Thyroid gland (tissue), 4 donors: ENCODE measurements at places on chromosomes 5 and 9. TPM values are rescaled to one million over a fixed set of nuclear protein-coding genes. Genes with fewer than 3 reads are reported as not detected.

GRCh38 chr5:135986891-135987401 is 32.2 kb upstream of the LECT2 start:
- no peak overlapping the region for H3K4me3 ChIP-seq
- no peak overlapping the region for H3K27ac ChIP-seq
- H3K27me3 ChIP-seq = no peaks in the 10 kb centered on the region
- no peaks in the 10 kb centered on the region for H3K4me1 ChIP-seq
- DNase-seq = no peak

- no peak for DNase-seq
- no peaks in the 10 kb centered on the region for H3K27me3 ChIP-seq
- no peaks in the 10 kb centered on the region for H3K4me1 ChIP-seq
- no peak overlapping the region for H3K4me3 ChIP-seq
- H3K27ac ChIP-seq = no peak overlapping the region
- H3K36me3 ChIP-seq = no peaks in the 10 kb centered on the region
Measured at GRCh38 chr5:33611877-33612276, 171.1 kb downstream of the TARS1 start.

GRCh38 chr5:149837680-149838269 is 106.8 kb downstream of the PDE6A start:
- no peak overlapping the region for H3K27ac ChIP-seq
- no peaks in the 10 kb centered on the region for H3K36me3 ChIP-seq
- DNase-seq = peak; percentile 33
- H3K27me3 ChIP-seq = no peaks in the 10 kb centered on the region

DNA sequence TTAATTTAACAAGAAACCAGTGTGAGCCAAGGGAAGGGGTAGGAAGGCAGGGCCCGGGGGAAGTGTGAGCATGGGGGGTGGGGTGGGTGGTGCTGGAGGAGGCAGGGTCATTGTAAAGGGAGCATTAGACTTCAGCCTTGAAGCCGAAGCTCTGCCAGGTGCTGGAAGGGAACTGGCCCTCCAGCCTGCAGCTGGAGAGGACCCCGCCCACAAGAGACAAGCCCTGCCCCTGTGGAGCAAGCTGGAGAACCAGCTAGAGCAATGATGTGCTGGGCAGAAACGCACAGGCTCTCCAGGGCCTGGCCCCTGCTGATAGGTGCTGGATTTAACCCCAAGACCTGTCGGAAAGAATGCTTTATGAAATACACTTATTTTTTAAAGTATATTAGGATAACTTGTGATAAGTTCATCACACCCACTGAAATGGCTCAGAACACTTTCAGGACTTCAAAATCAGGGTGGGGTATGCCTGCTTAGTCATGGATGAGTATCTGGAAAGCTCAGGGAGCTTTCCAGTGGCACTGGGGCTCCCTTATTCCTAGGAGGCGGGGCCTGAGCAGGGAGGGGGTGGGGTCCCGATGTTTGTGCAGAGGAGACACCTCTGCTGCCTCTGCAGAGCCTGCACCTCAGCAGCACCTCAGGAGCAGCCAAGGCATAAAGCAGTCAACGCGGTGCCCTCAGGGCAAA is 27.1 kb downstream of the UBE2QL1 start:
- H3K27ac ChIP-seq = no peak overlapping the region
- H3K27me3 ChIP-seq = no peaks in the 10 kb centered on the region
- DNase-seq = no peak
- no peaks in the 10 kb centered on the region for H3K4me1 ChIP-seq
- H3K4me3 ChIP-seq = no peak overlapping the region

DNA sequence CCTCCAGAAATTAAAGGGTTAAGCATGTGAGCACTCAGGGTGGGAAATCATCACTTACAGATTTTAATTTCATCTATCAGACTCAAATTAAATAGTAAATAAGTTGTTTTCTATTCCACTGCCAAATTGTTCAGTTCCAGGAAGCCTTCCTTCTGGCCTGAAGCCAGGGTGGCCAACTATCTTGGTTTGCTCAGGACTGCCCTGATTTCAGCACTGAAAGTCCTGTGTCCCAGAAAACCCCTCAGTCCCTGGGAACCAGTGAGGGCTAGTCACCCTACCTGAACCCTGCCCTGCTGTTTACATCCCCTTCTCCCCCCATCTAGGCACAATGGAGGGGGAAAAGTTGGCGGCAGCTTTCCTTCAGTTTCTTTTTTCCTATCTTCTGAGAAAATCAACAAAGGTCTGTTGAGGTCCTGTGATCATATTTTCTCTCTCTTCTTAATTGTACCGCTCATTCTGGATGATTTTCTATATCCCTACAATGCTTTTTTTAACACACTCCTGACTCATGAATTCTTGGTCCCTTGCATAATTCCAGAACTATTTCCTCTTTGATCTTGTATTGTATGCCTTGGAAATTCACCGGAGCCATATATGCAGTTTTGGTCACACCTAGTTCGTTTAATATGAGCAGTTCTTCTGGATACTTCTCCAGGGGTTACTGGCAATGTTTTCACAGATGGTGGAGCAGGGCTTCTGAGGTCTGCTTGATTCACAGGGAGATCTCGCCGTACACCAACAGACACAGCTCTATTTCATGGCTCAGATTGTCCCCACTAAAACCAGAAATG is 103.8 kb downstream of the MAP1B start:
- H3K4me3 ChIP-seq = no peak overlapping the region
- DNase-seq = peak; percentile 26
- no peaks in the 10 kb centered on the region for H3K4me1 ChIP-seq
- peak overlapping the region; percentile 61 for H3K27ac ChIP-seq

- no peaks in the 10 kb centered on the region for H3K4me1 ChIP-seq
- no peaks in the 10 kb centered on the region for H3K36me3 ChIP-seq
- no peaks in the 10 kb centered on the region for H3K27me3 ChIP-seq
- no peak overlapping the region for H3K4me3 ChIP-seq
- DNase-seq = no peak
Measured at GRCh38 chr9:137470785-137471184, 11.7 kb upstream of the NSMF start.

DNA sequence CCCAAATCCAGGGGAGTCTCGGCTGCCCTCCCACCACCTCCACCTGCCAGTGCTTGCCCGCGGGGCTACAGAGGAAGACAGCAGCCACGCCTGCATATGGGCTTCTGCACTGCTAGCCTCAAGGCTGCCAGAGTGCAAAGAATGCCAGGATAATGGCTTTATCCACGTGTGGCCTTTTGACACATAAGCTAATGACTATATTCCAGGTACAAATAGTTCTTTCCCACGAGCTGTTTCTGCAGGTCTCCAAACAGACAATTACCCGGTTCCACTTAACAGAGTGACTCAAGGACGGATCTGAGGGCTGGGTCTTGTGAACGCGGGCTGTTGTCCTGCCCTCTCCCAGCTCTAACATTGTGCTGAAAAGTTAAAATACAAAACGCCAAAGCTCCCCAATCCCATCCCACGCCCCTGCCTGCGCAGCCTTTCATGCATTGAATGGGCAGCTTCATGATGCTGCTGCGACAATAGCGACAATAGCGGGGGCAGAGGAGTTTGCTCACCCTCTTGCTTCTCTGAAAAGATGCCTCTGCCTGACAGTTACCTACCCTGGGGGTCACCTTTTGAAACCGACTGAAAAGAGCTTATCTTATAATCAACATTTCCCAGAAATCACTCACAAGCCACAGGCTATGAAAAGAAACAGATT is 39.1 kb upstream of the MSH3 start:
- H3K4me3 ChIP-seq = no peak overlapping the region
- DNase-seq = no peak
- H3K27ac ChIP-seq = no peak overlapping the region
- no peaks in the 10 kb centered on the region for H3K36me3 ChIP-seq
- no peaks in the 10 kb centered on the region for H3K27me3 ChIP-seq

GRCh38 chr9:2576631-2577030 is 45.0 kb upstream of the VLDLR start:
- no peak for DNase-seq
- no peak overlapping the region for H3K27ac ChIP-seq
- H3K4me3 ChIP-seq = no peak overlapping the region
- peaks cover under 1% of the 10 kb centered on the region for H3K4me1 ChIP-seq
- no peaks in the 10 kb centered on the region for H3K36me3 ChIP-seq
- H3K27me3 ChIP-seq = no peaks in the 10 kb centered on the region

- H3K4me1 ChIP-seq = no peaks in the 10 kb centered on the region
- DNase-seq = no peak
- H3K27ac ChIP-seq = no peak overlapping the region
- H3K36me3 ChIP-seq = no peaks in the 10 kb centered on the region
- no peak overlapping the region for H3K4me3 ChIP-seq
Measured at GRCh38 chr9:7315746-7316145, 483.8 kb downstream of the DMAC1 start.

- peak; percentile 87 for DNase-seq
- peak overlapping the region; percentile 66 for H3K27ac ChIP-seq
- peaks cover 15% of the 10 kb centered on the region for H3K4me1 ChIP-seq
- no peaks in the 10 kb centered on the region for H3K36me3 ChIP-seq
- H3K27me3 ChIP-seq = no peaks in the 10 kb centered on the region
Measured at GRCh38 chr9:130689937-130690700, 3.5 kb upstream of the EXOSC2 start.

DNA sequence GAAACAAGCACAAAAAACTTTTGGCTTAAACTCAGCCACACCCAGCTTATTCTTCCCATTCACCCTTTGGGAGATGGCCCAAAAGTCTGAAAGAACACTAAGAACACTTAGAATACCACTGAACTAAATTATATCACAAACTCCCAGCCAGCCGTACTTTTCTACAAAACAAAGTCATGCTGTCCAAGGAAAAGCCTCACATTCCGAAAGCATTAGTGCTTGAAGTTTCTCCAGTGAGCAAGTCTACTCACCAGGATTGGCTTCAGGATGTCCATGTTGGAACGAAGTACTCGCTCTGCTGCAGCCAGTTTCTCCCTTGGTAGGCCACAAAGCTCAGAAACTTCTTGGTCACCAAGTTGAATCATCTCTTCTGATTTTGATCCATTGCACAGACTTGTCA is 69.7 kb downstream of the ABCA1 start:
- H3K36me3 ChIP-seq = no peaks in the 10 kb centered on the region
- peak; percentile 45 for DNase-seq
- no peaks in the 10 kb centered on the region for H3K27me3 ChIP-seq

- H3K36me3 ChIP-seq = no peaks in the 10 kb centered on the region
- H3K4me1 ChIP-seq = no peaks in the 10 kb centered on the region
- no peak overlapping the region for H3K4me3 ChIP-seq
- no peak for DNase-seq
Measured at GRCh38 chr9:91028166-91028827, 226.7 kb downstream of the SYK start.

- no peaks in the 10 kb centered on the region for H3K36me3 ChIP-seq
- no peaks in the 10 kb centered on the region for H3K4me1 ChIP-seq
- no peak for DNase-seq
- no peak overlapping the region for H3K4me3 ChIP-seq
- H3K27me3 ChIP-seq = no peaks in the 10 kb centered on the region
Measured at GRCh38 chr5:160675988-160676387, 176.0 kb downstream of the ATP10B start.

DNA sequence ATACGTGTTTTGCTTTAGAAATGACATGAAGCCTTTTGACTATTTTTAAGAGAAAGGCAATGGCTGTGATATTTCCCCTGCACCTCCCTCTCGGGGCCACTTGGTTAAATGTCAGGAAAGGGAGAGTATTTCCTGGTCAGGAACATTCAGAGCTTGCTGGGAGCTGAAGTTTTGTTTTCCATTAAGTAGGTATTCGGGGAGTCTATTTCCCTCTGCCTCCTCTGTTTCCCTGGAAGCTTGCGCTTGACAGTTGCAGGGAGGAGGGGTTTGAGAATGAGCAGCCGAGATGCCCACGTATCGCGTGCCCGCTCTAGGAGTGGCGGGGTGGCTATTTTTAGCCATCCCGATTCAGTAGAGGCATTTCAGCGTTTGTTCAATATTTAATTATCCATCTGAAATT is 6.7 kb downstream of the DAB2IP start:
- H3K4me1 ChIP-seq = peaks cover 25% of the 10 kb centered on the region
- H3K27ac ChIP-seq = peak overlapping the region; percentile 56
- H3K4me3 ChIP-seq = no peak overlapping the region
- no peak for DNase-seq
- no peaks in the 10 kb centered on the region for H3K27me3 ChIP-seq
- no peaks in the 10 kb centered on the region for H3K36me3 ChIP-seq

- H3K27me3 ChIP-seq = no peaks in the 10 kb centered on the region
- no peak overlapping the region for H3K27ac ChIP-seq
- H3K4me1 ChIP-seq = peaks cover 22% of the 10 kb centered on the region
- DNase-seq = no peak
- H3K4me3 ChIP-seq = no peak overlapping the region
- H3K36me3 ChIP-seq = no peaks in the 10 kb centered on the region
Measured at GRCh38 chr5:96331210-96331609, 101.8 kb downstream of the PCSK1 start.

- no peak for DNase-seq
- no peaks in the 10 kb centered on the region for H3K4me1 ChIP-seq
- no peaks in the 10 kb centered on the region for H3K27me3 ChIP-seq
- H3K36me3 ChIP-seq = no peaks in the 10 kb centered on the region
Measured at GRCh38 chr9:90600029-90600428, 42.6 kb downstream of the DIRAS2 start.

GRCh38 chr9:87874304-87874623 is 8.4 kb upstream of the SPATA31E1 start:
- no peaks in the 10 kb centered on the region for H3K27me3 ChIP-seq
- H3K27ac ChIP-seq = no peak overlapping the region
- no peak for DNase-seq
- H3K4me3 ChIP-seq = no peak overlapping the region
- H3K36me3 ChIP-seq = no peaks in the 10 kb centered on the region

DNA sequence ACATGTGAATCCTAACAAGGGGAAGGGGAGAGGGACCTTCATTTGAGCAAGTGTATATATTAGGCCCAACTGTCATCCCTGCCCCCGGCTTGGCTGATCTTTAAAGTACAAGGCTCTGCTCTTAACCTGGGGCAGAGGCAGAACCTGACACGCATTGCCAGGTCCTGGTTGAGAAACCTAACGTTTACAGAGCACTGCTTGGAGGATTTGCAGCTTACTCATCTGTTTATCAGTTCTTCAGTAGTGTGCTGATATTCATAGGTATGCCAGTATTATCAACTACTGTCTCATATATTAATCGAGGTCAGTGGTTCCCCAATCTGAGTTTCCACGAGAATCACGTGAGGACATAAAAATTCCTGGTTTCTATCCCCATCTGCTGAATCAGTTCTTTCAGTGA is 50.4 kb downstream of the ACO1 start:
- H3K27me3 ChIP-seq = no peaks in the 10 kb centered on the region
- no peak for DNase-seq
- H3K4me3 ChIP-seq = no peak overlapping the region

DNA sequence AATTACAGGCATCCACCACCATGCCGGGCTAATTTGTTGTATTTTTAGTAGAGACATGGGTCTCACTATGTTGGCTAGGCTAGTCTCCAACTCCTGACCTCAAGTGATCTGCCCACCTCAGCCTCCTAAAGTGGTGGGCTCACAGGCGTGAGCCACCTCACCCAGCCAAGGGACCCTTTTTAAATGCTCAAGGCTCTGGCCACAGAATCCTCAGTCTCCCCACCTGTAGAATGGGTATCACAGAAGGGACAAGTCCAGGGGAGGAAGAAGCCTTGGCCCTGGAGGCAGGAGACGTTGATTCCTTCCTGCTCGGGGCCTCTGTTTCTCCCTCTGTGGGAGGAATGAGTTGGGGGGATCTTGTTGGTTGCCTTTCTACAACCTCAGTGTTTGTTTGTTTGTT is 45.7 kb downstream of the GTF3C4 start:
- no peak overlapping the region for H3K27ac ChIP-seq
- H3K27me3 ChIP-seq = no peaks in the 10 kb centered on the region
- H3K4me1 ChIP-seq = no peaks in the 10 kb centered on the region
- H3K4me3 ChIP-seq = no peak overlapping the region

- H3K27me3 ChIP-seq = no peaks in the 10 kb centered on the region
- no peaks in the 10 kb centered on the region for H3K4me1 ChIP-seq
- H3K4me3 ChIP-seq = no peak overlapping the region
- no peak for DNase-seq
Measured at GRCh38 chr9:73259086-73259696, 107.5 kb downstream of the ANXA1 start.

The RMI1 gene
- 7.2 TPM for total RNA-seq

The BTNL3 gene
- total RNA-seq = not detected

The HTR4 gene
- total RNA-seq = not detected

The FOXI1 gene
- total RNA-seq = not detected

The C5orf52 gene
- not detected for total RNA-seq
